Stimulated activated CD4-positive, alpha-beta T cell treated with anti-CD3 and anti-CD28 coated beads, Interleukin-15, amount 100 ng/mL, for 48 hours (primary cell): ENCODE measurements at places on chromosomes 1 and 21.

DNA sequence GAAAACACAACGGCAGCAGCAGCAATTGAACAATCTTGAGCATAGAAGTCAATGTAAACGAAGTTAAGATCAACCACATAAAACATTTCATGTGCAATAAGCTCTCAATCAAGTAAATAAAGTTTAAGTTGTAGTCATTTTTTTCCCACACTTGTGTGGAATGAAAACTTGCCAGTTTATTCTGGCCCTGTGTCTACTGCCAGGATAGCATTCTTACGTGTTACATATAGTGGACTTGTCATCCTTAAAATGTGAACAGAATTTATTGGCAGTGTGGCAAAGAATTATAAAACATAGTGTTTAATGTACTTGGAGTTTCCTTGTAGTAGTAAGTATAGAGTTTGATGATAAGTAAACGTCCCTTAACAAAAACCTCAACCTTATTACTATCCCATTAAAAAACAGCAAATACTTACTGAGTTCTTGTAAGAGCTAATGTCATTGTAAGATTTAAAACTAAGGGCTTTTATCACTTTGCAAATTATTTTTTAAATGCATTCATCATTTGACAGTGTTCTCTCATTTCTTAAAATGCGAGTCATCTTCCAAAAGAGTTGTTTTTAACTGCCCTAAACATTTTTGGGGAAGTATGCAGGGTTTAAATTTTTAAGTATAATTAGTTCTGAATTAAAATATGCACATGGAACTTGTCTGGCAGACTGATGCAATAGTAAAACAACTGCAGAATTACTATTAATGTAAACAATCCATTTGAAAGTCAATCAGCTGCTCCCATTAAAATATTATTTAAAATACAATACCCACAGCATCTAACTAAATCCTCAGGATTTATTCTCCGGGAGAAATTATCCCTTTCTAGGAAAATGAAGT lies 7.9 kb downstream of the COX20 start:
- DNase-seq = no peak

DNA sequence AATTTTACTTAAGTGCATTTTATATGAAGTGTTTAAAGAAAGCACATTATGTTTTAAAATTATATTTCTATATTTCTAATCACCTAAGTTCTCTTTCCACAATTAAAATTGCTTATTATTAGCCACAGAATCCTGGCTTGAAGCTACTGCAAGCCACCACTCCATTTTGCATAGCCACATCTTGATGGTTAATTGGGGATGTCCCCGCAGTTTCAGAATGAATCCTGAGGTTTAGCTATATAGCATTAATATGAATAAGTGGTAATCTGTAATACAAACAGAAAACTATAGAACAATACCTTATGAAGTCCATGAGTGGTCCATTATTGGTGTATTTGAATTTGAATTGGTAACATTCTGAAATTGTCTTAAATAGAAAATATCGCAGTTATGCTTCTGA lies 11.6 kb upstream of the GOLPH3L start:
- peak; percentile 10 for DNase-seq

- DNase-seq = no peak
Observed at GRCh38 chr1:145977486-145978470, 13.3 kb downstream of the POLR3GL start.

GRCh38 chr21:16454399-16454798 lies 724.6 kb downstream of the USP25 start:
- DNase-seq = no peak

DNA sequence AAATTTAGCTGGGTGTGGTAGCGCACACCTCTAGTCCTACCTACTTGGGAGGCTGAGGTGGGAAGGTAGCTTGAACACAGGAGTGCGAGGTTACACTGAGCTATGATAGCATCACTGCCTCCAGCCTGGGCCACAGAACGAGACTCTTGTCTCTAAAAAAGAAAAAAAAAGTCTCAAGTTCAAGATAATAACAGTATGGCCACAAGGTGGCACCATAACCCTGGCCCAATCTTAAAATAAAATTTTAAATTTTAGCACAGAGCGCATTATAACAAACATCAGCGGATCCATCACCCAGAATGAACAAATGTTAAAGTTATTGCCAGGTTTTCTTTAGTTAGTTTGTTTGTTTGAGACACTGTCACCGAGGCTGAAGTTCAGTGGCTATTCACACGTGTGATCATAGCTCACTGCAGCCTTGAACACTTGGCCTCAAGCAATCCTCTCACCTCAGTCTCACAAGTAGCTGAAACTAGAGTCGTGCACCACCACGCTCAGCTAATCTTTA lies 2.9 kb upstream of the HTR6 start:
- no peak for DNase-seq

- no peak for DNase-seq
Observed at GRCh38 chr1:85313888-85314696, 37.7 kb upstream of the BCL10 start.

DNA sequence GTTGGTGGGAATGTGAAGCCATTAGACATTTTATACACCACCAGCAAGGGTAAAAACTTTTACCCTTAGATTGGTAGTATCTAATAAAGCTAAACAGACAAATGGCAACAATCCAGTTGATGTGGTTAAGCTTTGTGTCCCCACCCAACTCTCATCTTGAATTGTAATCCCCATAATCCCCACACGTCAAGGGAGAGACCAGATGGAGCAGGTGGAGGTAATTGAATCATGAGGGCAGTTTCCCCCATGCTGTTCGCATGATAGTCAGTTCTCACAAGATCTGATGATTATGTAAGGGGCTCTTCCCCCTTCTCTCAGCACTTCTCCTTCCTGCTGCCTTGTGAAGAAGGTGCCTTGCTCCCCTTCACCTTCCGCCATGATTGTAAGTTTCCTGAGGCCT lies 602.3 kb downstream of the NUF2 start:
- DNase-seq = no peak

DNA sequence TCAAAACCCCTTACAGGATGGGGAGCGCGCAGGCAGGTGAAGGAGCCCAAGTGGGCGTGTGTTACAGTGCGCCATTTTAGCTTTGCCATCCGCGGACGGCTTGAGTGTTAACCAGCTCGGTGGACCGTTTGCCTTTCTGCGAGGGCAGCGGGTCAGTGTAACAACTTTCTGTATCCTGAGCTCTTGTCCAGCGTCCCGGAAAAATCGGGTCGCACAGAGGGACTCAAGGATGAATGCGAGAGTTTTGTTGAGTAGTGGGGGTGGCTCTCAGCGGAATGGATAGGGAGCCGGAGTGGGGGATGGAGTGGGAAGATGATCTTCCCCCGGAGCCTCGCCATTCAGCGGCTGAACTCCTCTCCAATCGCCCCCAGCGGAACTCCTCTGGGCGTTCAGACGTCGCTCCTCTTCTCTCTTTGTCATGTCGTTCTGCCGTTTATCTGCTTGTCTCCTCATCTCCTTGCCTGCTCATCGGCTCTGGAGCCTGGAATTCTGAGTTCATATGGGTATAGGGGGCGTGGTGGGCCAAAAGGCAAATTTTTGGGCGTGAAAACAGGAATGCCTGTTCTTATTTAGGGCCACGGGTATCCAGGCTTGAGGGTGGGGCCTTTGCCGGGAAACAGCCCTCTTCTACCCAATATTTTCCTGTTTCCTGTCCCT lies 295.4 kb downstream of the CTH start:
- DNase-seq = no peak

GRCh38 chr1:115939455-115939854 lies 36.9 kb upstream of the SLC22A15 start:
- DNase-seq = no peak

DNA sequence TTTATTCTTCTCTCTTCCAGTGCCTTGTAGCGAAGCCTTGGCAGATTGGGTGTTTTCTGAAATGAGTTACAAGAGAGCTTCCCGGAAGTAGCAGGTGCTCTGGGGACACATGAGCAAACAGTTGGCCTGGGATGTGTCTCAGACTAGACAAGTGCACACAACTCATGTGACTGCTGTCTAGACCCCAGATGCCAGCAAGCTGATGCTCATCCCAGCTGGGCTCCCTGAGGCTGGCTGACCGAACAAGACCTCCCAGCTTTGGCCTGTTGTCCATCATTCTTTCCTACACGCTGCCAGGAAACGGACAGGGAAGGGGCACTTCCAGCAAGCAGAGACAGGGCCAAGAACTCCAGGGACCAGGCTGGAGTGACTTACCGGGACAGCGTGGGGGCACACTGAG lies 18.7 kb upstream of the CSF1 start:
- no peak for DNase-seq

- no peak for DNase-seq
Observed at GRCh38 chr1:10106756-10107475, 74.2 kb downstream of the UBE4B start.

DNA sequence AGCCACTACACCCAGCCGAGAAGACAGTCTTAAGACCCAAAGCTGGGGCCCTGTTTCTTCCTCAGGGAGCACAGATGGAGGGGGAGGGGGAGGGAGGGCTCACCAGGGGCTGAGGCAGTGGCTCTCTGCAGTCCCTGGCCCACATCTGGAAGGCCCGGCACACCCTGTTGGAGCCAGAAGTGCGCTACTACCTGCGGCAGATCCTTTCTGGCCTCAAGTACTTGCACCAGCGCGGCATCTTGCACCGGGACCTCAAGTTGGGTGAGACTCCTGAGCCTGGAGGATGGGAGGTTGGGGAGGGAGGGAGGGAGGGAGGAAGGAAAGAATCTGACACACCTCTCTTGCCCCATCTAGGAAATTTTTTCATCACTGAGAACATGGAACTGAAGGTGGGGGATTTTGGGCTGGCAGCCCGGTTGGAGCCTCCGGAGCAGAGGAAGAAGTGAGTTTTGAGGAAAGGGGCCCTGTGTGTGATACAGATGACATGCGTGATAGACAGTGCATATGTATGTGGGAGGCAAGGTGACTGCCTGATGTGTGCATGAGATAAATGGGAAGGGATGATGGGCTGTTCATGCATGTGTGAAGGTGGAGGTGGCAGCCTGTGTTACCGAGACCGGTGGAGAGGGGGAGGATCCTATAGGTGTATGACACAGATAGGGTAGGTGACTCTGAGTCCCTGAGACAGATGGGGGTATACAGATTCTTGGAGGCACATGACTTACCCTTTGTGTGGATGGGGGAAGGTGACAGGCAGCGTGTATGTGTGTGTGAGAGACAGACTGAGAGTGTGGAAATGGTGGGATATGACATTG lies 1.5 kb downstream of the PLK3 start:
- no peak for DNase-seq

GRCh38 chr1:206898089-206898914 lies 1.1 kb downstream of the IL24 start:
- DNase-seq = no peak

DNA sequence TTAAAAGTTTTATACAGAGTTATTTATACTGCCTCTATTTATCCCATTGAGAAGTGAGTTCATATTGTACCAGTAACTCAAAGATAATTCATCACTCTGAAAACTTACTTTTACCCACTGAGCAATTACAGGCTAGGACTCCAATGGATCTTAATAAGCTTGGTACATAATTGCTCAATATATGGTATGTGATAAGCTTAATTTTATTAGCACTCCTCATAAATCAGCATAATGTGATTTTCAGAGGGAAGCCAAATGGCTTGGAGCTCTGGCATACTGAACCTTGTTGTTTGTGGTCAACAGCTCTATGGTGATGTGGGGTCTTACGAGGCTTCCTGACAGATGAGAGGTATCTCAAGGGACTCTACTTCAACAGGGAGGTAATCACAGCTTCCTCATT lies 26.3 kb downstream of the ADAM30 start:
- no peak for DNase-seq

- DNase-seq = no peak
Observed at GRCh38 chr1:111733183-111733991, 5.8 kb downstream of the INKA2 start.

GRCh38 chr1:214454569-214455396 lies 96.6 kb downstream of the PTPN14 start:
- DNase-seq = no peak

DNA sequence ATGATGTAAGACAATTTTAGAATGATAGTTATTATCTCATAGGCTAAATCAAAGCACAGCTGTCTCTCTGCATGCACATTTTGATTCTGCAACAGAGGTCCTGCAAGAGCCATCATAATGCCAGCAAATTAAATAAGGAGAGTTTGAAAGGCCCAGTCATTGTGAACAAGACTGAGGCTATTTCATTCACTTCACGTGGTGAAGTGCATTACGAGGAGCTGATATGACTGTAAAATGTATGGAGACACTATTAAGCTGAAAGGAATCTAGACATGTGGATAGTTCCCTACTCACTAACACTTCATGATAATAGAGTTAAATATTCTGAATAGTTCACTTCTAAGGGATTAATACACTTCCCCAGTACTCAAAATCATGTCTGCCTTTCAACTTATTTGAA lies 299.0 kb downstream of the SMYD3 start:
- DNase-seq = no peak

DNA sequence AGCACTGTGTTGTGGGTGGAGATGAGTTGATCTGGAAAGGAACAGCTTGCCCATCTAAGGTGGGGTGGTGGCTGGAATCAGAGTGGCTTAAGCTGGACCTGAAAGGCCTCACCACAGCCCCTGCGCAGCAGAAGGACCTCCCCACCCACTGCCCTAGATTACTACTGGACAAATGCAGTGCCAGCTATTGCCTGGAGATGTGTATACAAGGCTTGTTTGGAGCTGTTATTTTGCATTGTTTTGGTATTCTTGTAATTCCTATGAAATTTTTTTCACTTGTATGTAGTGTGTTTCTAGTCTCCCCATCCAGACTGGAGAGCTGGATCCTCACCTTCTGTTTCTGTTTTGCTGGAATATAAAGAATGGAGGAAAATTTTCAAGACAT lies 1.3 kb upstream of the SLC30A1 start:
- no peak for DNase-seq
